ENCODE measurements at places on chromosomes 11 and 22. TPM values are rescaled to one million over a fixed set of nuclear protein-coding genes. Genes with fewer than 3 reads are reported as not detected.
A peak's percentile ranks its signal among the peaks of the same experiment; 100 is the strongest.

DNA sequence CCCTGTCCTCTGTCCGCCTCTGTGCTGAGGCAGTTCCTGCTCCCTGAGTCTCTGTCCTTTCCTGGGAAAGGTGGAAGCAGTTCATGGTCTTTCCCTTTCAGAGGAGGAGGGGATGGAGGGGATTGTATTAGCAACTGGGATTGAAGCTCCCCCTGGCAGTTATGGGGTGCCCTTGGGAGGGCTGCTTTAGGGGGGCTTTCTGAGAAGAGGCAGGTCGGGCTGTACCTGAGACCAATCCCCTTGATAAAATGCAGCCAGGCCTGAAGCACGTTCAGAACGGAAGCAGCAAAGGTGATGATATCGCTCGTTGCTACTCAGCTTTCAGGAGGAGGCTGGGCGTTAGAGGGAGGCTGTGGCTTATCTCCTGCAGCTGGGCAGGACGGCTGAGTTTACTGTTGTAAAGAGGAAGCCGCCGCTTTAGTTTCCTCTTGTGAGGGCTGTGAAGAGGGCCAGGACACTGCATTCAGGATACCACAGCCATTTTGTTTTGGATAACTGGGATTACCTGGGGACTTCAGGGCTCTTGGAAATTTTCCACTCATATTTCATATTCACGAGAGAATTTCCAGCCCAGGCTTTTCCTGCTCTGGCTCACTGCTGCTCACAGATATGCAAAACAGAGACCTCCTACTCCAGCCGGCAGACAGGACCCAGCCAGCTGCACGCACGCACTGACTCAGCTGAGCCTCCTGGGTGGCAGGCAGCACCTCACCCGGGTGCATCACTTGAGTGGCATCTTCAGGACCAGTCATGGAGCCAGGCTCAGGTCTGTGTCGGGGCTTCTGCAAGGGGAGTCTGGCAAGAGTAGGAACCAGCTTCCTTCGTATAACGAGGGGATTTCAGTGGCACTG is 798 bp downstream of the AMPD3 start:
- DNase-seq = peak; percentile 64

DNA sequence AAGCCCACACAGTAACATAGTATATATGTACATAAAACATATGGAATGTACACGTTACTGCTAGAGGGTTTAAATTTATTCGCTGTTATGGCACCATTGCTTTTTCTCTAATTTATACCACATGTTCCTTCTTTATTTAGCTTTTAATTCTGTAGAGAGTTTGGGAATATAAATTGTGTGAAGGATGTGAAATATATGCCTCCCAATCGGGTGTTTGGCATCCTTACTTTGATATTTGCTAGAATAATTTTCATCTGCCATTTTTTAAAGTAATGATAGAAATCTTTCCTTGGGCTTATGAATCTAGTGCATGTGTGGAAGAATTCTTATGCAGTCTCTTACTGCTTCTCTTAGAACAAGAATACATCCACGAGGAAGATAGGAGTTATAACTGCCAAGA is 509.8 kb upstream of the RAG2 start:
- no peak for DNase-seq

- DNase-seq = no peak
Observed at GRCh38 chr11:69205743-69206612, 50.2 kb downstream of the SMIM38 start.

DNA sequence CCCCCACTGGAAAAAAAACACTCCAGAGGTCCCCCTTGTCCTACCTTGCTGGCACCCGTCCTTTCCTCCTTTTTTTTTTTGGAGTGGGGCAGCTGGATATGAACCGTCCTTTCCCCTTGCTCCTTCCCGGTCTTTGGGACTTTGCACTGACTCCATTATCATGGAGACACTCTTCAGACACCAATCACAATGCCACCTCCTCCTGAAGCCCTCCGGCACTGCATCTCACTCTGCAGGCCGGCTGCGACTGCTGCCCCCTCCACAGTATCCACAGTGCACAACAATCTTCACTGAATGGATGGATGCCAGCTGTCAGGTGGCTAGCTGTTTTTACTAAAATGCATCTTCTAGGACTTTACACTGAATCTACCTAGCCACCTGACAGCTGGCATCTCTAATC is 12.7 kb upstream of the RGL4 start:
- DNase-seq = no peak

GRCh38 chr22:19663286-19663815 is 51.0 kb upstream of the SEPTIN5 start:
- DNase-seq = no peak

DNA sequence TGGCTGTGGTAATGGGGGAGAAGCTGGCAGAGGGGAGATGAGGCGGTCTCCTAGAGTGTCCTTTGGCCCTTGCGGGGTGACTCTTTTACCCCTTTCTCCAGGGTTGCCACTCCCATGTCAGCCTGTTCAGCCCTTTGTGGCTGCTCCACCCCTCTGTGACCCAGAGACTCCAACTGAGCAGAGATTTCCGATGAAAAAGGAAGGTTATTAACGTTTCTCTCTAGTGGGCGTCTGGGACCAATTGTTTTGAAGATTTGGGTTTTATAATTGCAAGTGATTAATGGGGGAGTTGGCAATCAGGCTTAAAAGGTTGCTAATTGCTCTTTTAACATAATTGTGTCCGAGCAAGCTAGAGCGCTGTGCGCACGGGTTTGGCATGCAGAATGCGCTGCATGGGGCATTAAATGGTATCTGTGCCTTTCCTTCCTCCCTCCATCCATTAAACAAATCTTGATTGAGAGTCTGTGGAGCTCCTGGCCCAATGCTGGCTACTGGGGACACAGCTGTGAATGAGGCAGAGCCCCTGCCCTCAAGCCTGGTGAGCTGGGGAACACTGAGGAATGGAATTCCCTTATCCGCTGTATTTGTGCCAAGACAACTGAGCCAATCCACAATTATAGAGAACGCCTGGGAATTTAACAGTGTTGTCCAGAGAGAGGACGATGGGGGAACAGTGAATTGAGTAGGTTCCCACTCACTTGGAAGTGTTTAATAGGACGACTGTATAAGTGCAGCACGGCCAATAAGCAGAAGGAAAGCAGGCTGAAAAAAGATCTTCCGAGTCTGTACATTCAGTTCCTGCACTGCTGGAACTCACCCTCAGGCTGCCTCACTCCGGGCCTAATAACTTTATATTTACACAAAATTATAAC is 295.9 kb downstream of the MIAT start:
- DNase-seq = no peak

- DNase-seq = no peak
Observed at GRCh38 chr11:73652046-73652730, 5.8 kb downstream of the PLEKHB1 start.

GRCh38 chr11:123487157-123487744 is 57.2 kb downstream of the GRAMD1B start:
- no peak for DNase-seq

Gene TENM4
- 61.5 TPM for total RNA-seq

Gene C11orf87
- total RNA-seq = not detected

Gene PRODH
- total RNA-seq = 1.0 TPM

Gene ANKRD49
- total RNA-seq = 27.9 TPM

Measured in uterus (tissue), 4 donors.